ENCODE measurements at places on chromosomes 11 and 22. TPM values are rescaled to one million over a fixed set of nuclear protein-coding genes. Genes with fewer than 3 reads are reported as not detected.

Gene MMP12
- total RNA-seq = 0.17 TPM

Gene GPR83
- total RNA-seq = not detected

Gene HTR3B
- total RNA-seq = not detected

Gene RFPL2
- not detected for total RNA-seq

Gene HEPACAM
- total RNA-seq = not detected

Gene E2F8
- total RNA-seq = 0.13 TPM

Gene CABP4
- not detected for total RNA-seq

Gene RAPSN
- total RNA-seq = 0.40 TPM
